A549 treated with CpdA at 1 μM for 4 hours (cell line): ENCODE measurements at places on chromosomes 2 and 18. TPM values are rescaled to one million over a fixed set of nuclear protein-coding genes. Genes with fewer than 3 reads are reported as not detected.

The DSG1 gene
- total RNA-seq, result not detected in 5 replicates

The LNPK gene
- total RNA-seq, result 11.0 to 20.4 TPM (median 14.4 TPM) in 5 replicates

The FMNL2 gene
- 28.1 to 32.7 TPM (median 30.8 TPM) in 5 replicates for total RNA-seq

The KCNS3 gene
- total RNA-seq, result 1.1 to 1.3 TPM (median 1.2 TPM) in 5 replicates

The CHST9 gene
- not detected in 5 replicates for total RNA-seq

The TMEM247 gene
- not detected in 5 replicates for total RNA-seq

The RAB17 gene
- 0.09 to 0.32 TPM (median 0.13 TPM) in 4 of 5 replicates, not detected in the other for total RNA-seq

The PTPRN gene
- 0.86 to 2.1 TPM (median 0.92 TPM) in 5 replicates for total RNA-seq

The TXNDC2 gene
- total RNA-seq, result 0.10 to 0.35 TPM (median 0.21 TPM) in 5 replicates

The KIF3C gene
- 40.6 to 56.4 TPM (median 52.0 TPM) in 5 replicates for total RNA-seq
